ENCODE measurements at places on chromosomes 3 and 15.

DNA sequence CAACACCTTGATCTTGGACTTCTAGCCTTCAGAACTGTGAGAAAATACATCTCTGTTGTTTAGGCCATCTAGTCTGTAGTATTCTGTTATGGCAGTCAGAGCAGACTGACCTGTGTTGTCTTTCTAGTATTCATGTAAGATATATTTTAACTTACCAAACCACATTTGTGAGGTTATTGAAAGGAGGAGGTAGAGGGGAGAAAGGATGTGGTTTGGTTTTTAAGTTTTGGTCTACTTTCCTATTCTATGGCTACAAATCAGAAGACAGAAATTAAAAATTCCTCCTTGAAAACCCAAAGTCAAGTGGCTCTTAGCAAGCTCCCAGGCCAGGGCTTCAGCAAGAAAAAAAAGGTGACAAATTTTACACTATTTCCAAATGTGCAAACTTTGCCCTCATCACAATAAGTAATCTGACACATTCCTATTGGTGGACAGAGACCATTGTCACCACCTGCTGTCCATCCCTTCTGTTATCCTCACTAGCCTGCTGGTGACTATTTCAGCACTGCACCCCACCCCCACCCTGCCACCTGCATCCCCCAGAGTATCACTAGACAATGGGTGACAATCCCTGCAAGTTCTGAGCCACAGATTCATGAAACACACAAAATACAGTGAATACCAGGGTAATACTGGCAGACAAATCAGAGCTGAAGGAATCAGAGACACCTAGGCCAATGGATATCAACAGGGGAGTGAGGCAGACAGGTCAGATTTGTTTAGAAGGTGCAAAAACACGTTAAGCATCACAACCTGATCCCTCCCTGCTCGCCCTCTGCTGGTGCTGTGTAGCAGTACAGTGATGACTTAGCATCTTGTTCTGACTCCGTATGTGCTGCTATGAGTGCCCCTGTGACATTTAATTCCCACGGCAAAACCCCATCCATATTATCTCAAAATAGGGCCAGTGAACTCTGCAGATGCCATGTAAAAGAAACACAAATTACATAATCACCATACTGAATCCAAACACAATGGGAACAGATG, 79.0 kb upstream of the DCLK3 start:
- H3K27me3 ChIP-seq: no peaks in the 10 kb centered on the region
- H3K4me3 ChIP-seq: no peak overlapping the region
- peak overlapping the region; percentile 63 for H3K27ac ChIP-seq
- H3K4me1 ChIP-seq: peaks cover 46% of the 10 kb centered on the region
- peaks cover 88% of the 10 kb centered on the region for H3K36me3 ChIP-seq
- peak; percentile 60 for DNase-seq

DNA sequence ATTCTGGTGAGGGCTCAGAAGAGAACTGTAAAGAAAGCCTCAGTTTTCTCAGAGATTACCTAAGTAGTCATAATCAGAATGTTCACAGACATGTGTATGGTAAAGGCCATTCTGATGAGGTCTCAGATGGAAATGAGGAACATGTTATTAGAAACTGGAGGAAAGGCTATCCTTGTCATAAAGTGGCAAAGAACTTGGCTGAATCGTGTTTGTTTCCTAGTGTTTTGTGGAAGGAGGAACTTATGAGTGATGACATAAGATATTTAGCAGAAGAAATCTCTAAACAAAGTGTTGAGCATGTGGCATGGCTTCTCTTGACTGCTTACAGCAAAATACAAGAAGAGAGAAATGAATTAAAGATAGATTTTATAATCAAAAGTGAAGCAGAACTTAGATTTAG, 12.8 kb upstream of the KLHL40 start:
- no peak overlapping the region for H3K4me3 ChIP-seq
- peaks cover 8% of the 10 kb centered on the region for H3K27me3 ChIP-seq
- H3K4me1 ChIP-seq: no peaks in the 10 kb centered on the region

- no peaks in the 10 kb centered on the region for H3K4me1 ChIP-seq
- H3K36me3 ChIP-seq: no peaks in the 10 kb centered on the region
- DNase-seq: no peak
- no peaks in the 10 kb centered on the region for H3K27me3 ChIP-seq
Observed at GRCh38 chr3:20832963-20833362, 647.0 kb upstream of the SGO1 start.

GRCh38 chr15:82709421-82710207, at the start of gene AP3B2:
TSS of gene AP3B2 (minus strand) at chr15:82709875. CDS start at chr15:82709706, 169 bp downstream.
- H3K4me3 ChIP-seq: peak within 1 kb of the TSS; percentile 62
- no peak within 1 kb of the TSS for H3K27ac ChIP-seq
- DNase-seq: peak; percentile 72
- no peaks in the 10 kb centered on the region for H3K36me3 ChIP-seq
- no peaks in the 10 kb centered on the region for H3K27me3 ChIP-seq
- H3K4me1 ChIP-seq: no peaks in the 10 kb centered on the region

GRCh38 chr3:167032267-167032876, 347.7 kb downstream of the ZBBX start:
- H3K27me3 ChIP-seq: no peaks in the 10 kb centered on the region
- no peak overlapping the region for H3K27ac ChIP-seq
- no peaks in the 10 kb centered on the region for H3K36me3 ChIP-seq
- H3K4me1 ChIP-seq: no peaks in the 10 kb centered on the region
- H3K4me3 ChIP-seq: no peak overlapping the region
- DNase-seq: no peak

- DNase-seq: peak; percentile 48
- peak overlapping the region; percentile 89 for H3K27ac ChIP-seq
- no peaks in the 10 kb centered on the region for H3K36me3 ChIP-seq
Observed at GRCh38 chr3:138082085-138082991, 33.1 kb downstream of the DZIP1L start.

DNA sequence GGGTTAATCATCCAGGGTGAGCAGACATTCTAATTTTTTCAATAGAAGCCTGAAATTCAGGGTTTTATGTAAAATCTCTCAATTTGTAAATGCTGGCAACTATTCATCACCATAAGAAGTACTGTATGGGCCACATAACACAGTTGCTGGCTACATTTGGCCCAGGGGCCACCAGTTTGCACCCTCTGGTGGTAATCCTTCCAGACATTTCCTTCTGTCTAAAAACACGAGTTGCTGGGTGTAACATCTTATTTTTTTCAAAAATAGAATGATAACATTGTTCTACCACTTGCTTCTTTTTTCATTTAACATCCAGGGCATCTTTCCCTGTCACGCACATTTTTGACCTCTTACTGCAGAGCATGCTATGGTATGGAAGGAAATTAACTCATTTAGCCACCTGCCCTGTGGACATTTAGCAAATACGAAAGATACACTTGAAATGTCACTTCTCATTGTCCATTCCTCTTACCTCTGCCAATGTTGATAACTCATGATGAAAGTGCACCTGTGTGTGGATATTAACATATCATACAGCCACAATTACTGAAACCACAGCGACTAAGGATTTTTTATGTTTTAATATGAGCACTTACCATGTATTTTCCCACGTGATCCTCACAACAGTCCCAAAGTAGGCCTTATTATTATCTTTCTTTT, 117.5 kb upstream of the ARHGEF3 start:
- no peaks in the 10 kb centered on the region for H3K27me3 ChIP-seq
- H3K4me3 ChIP-seq: no peak overlapping the region
- peaks cover 5% of the 10 kb centered on the region for H3K36me3 ChIP-seq
- peak; percentile 12 for DNase-seq
- peak overlapping the region; percentile 98 for H3K27ac ChIP-seq
- peaks cover 83% of the 10 kb centered on the region for H3K4me1 ChIP-seq

- no peaks in the 10 kb centered on the region for H3K36me3 ChIP-seq
- peaks cover 2% of the 10 kb centered on the region for H3K27me3 ChIP-seq
- no peak overlapping the region for H3K4me3 ChIP-seq
- DNase-seq: no peak
Observed at GRCh38 chr3:182516597-182517336, 276.5 kb upstream of the ATP11B start.

DNA sequence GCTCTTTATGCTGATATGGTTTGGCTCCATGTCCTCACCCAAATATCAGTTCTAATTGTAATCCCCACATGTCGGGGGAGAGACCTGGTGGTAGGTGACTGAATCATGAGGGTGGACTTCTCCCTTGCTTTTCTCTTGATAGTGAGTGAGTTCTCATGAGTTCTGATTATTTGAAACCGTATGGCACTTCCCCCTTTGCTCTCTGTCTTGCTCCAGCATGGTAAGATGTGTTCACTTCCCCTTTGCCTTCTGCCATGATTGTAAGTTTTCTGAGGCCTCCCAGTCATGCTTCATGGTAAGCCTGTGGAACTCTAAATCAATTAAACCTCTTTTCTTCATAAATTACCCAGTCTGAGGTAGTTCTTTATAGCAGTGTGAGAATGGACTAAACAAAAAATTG, 107.6 kb downstream of the IMPG2 start:
- peaks cover 2% of the 10 kb centered on the region for H3K27me3 ChIP-seq
- no peak overlapping the region for H3K4me3 ChIP-seq
- H3K4me1 ChIP-seq: no peaks in the 10 kb centered on the region

- H3K4me3 ChIP-seq: no peak overlapping the region
- H3K27ac ChIP-seq: no peak overlapping the region
- peaks cover 29% of the 10 kb centered on the region for H3K36me3 ChIP-seq
- H3K4me1 ChIP-seq: peaks cover 7% of the 10 kb centered on the region
- no peak for DNase-seq
Observed at GRCh38 chr3:47432673-47433072, 43.1 kb downstream of the SCAP start.

- H3K27ac ChIP-seq: no peak overlapping the region
- H3K27me3 ChIP-seq: no peaks in the 10 kb centered on the region
- no peaks in the 10 kb centered on the region for H3K4me1 ChIP-seq
- DNase-seq: no peak
Observed at GRCh38 chr3:134535186-134535970, 49.5 kb downstream of the CEP63 start.

GRCh38 chr3:81105789-81106488, 655.5 kb downstream of the GBE1 start:
- H3K4me1 ChIP-seq: no peaks in the 10 kb centered on the region
- no peaks in the 10 kb centered on the region for H3K36me3 ChIP-seq
- no peak overlapping the region for H3K4me3 ChIP-seq
- DNase-seq: no peak

DNA sequence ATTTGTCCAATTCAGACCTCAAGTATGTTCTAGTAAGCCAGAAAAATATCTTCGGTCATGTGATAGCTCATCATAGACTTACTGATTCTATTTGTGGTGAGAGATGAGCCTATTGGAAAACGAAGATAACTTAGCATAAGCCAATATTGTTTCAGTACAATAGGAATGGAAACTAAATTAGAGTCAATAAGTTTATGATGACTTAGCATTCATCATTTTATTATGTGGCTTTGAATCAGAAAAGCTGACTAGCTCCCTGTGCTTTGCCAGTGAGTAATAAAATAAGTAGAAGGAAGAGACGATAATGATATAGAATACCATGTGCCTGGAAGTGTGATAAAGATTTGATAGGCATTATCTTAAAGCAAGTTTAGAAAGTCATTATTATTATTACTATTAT, 605.6 kb downstream of the AGBL1 start:
- no peaks in the 10 kb centered on the region for H3K36me3 ChIP-seq
- no peak overlapping the region for H3K27ac ChIP-seq
- no peak for DNase-seq
- H3K4me1 ChIP-seq: no peaks in the 10 kb centered on the region
- H3K27me3 ChIP-seq: no peaks in the 10 kb centered on the region

GRCh38 chr15:36782681-36783080, 203.3 kb downstream of the CDIN1 start:
- no peak overlapping the region for H3K27ac ChIP-seq
- peaks cover 10% of the 10 kb centered on the region for H3K4me1 ChIP-seq
- no peaks in the 10 kb centered on the region for H3K27me3 ChIP-seq

GRCh38 chr3:115958526-115958925, 335.2 kb downstream of the GAP43 start:
- H3K27me3 ChIP-seq: no peaks in the 10 kb centered on the region
- H3K27ac ChIP-seq: no peak overlapping the region
- no peak overlapping the region for H3K4me3 ChIP-seq
- DNase-seq: no peak

DNA sequence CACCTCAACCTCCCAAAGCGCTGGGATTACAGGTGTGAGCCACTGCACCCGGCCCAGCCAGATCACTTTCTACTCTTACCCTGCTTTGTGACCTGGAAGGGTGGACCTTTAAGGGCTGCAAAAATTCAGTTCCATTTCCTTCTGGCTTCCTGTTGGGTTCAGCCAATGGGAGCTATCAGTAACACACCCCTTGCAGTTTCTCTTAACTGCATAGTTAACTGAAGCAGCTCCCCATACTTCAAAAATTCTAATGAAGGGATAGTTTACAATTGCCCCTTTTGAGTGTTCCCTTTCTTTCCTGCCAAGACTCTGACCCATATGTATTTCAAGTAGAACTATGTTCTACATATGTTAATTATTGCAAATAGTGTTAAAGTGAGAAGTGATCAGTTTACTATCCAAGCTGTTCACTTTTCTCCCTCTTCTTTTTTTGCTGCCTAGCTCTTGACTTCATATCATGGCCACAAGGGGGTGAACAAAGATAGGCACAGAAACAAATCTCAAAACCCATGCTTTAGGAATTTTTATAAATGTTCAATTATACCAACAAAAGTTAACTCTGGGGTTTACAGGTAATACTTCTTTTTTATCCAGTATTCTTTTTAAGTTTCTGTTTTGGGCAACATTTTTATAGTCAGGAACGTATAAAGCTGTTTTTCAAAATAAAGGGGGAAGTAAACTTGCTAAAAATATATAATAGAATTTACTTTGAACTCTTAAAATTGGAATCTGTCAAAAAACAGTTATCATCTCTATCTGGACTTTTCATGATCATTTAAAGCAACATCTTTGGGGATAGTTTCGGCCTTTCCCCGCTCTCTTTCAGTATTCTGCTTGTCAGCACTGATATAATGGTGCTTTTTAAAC, 8.1 kb downstream of the PGBD4 start:
- H3K4me3 ChIP-seq: no peak overlapping the region
- H3K27me3 ChIP-seq: peaks cover 2% of the 10 kb centered on the region
- H3K36me3 ChIP-seq: peaks cover 3% of the 10 kb centered on the region
- H3K4me1 ChIP-seq: peaks cover 6% of the 10 kb centered on the region
- DNase-seq: peak; percentile 36
- H3K27ac ChIP-seq: no peak overlapping the region

DNA sequence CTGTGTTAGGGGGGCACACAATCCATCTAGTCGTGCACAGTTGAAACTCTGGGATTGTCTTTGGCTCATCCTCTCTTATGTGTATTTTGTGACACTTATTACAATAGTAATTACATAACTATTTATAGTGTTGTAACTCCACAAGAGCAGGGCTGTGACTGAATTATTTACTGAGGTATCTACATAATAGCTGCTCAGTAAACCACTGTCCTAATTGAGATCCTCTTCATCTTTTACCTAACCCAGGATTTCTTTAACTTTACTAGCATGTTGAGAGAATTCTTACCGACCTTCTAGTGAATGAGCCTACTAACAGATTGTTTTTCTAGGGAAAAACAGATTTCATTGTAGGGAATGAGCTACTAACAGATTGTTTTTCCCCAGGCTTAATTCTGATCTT, 11.1 kb downstream of the KLHL18 start:
- H3K27me3 ChIP-seq: no peaks in the 10 kb centered on the region
- DNase-seq: no peak
- H3K4me1 ChIP-seq: peaks cover 21% of the 10 kb centered on the region

GRCh38 chr3:112090887-112091586, 4.8 kb downstream of the C3orf52 start:
- H3K27ac ChIP-seq: peak overlapping the region; percentile 51
- DNase-seq: no peak

- H3K27ac ChIP-seq: no peak overlapping the region
- H3K4me1 ChIP-seq: no peaks in the 10 kb centered on the region
- H3K27me3 ChIP-seq: peaks cover 22% of the 10 kb centered on the region
- H3K36me3 ChIP-seq: no peaks in the 10 kb centered on the region
Observed at GRCh38 chr3:65352951-65353350, 665.2 kb upstream of the ADAMTS9 start.

Data from activated CD4-positive, alpha-beta T cell treated with anti-CD3 and anti-CD28 coated beads, Interleukin-2, amount 10 ng/mL, durations not matched to agents 7 days and 5 days (primary cell).